ENCODE measurements at places on chromosomes 7 and 10.

- H3K27ac ChIP-seq = no peak overlapping the region
- H3K4me3 ChIP-seq = no peak overlapping the region
- no peak for DNase-seq
- peaks cover 7% of the 10 kb centered on the region for H3K27me3 ChIP-seq
Measured at GRCh38 chr7:95904099-95904498, 131.7 kb downstream of the DYNC1I1 start.

DNA sequence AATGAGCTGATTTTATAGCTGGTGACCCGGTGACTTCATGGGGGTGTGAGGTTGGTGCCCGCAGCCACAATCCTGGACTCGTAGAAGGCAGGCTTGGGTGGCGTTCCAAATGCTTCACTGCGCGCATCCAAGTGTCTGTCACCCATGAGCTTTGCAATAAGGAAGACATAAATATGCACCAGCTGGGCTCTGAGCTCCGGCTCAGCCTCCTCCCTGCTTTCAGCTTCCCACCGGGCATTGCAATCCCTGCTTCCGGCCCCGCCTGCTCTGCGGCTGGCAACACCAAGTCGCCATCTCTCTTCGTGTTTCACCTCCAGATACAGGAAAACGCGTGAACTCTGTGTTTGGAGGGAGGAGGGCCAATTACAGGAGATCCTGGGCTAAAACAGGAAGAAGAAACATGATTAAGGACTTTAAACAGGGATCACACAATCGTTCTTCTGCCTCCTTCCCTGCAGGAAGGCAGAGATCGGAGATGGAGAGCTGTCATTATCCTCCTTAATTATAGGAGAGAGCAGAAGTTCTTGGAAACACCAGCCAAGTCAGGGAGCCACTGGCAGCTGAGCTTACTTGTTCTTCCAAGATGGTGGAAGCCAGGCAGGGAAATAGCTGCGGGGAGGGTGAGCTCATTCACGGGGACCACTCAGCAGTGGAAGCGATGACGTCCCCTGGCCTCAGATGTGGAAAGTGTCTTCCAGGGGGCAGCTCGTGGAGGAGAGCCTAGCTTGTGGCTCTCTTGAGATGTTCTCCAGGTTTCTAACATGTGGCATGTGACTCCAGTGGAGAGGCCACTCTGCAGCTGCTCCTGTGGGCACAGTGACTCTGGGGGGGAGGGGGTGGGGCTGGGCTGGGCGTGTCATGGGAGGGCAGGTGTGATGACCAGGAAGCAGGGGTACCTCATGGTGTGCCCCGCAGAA, 134.9 kb downstream of the CAMK1D start:
- H3K4me1 ChIP-seq = peaks cover 12% of the 10 kb centered on the region
- H3K36me3 ChIP-seq = no peaks in the 10 kb centered on the region
- no peak for DNase-seq
- H3K27ac ChIP-seq = no peak overlapping the region
- no peak overlapping the region for H3K4me3 ChIP-seq

- no peaks in the 10 kb centered on the region for H3K27me3 ChIP-seq
- H3K4me1 ChIP-seq = peaks cover 2% of the 10 kb centered on the region
- peaks cover 14% of the 10 kb centered on the region for H3K36me3 ChIP-seq
- H3K27ac ChIP-seq = no peak overlapping the region
- no peak overlapping the region for H3K4me3 ChIP-seq
Measured at GRCh38 chr10:121880895-121881294, 46.9 kb downstream of the ATE1 start.

GRCh38 chr10:91347529-91347928, 62.6 kb upstream of the HECTD2 start:
- H3K36me3 ChIP-seq = no peaks in the 10 kb centered on the region
- peaks cover 3% of the 10 kb centered on the region for H3K4me1 ChIP-seq
- H3K27me3 ChIP-seq = no peaks in the 10 kb centered on the region
- no peak for DNase-seq
- H3K4me3 ChIP-seq = no peak overlapping the region

DNA sequence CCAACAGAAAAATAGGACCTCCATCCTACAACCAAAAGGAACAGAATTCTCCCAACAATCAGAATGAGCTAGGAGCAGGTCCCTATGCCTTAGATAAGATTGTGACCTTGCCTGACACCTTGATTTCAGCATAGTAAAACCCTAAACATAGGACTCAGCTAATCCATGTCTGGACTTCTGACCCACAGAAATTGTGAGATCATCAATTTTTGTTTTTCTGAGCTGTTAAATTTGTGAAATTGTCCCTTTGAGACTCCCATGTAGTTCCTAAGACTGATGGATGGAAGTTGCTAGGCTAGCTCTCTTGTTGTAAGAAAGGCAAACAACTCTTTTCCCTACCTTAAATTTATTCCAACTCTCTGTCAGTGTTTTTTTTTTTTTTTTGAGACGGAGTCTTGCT, 244.2 kb downstream of the EXOC4 start:
- H3K4me1 ChIP-seq = peaks cover 6% of the 10 kb centered on the region
- no peak overlapping the region for H3K27ac ChIP-seq
- DNase-seq = no peak

DNA sequence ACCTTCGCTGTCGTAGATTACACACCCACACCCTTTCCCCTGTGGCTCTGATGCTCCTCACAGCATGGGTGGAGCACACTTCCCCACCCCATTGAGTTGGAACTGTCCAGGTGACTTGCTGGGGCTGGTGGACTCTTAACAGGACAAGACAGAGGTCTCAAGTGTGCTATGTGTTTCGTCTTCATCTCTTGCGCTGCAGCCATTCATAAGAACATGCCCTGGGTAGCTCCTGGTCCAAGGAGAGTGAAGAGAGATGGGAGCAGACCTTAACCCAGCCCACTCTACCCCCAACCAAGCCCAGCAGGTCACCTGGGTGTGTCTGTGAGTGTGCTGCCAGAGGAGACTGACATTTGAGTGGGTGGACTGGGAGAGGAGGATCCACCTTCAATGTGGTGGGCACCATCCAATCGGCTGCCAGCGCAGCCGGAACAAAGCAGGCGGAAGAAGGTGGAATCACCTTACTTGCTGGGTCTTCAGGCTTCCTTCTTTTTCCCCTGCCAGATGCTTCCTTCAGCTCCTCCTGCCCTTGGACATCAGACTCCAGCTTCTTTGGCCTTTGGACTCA, 112.4 kb downstream of the HTR5A start:
- no peak overlapping the region for H3K27ac ChIP-seq
- H3K36me3 ChIP-seq = no peaks in the 10 kb centered on the region
- DNase-seq = peak; percentile 34
- no peaks in the 10 kb centered on the region for H3K4me1 ChIP-seq
- H3K27me3 ChIP-seq = peaks cover 5% of the 10 kb centered on the region
